ENCODE measurements at places on chromosomes 5 and 9.

- DNase-seq, result no peak
Observed at GRCh38 chr9:70222354-70222753, 36.4 kb upstream of the SMC5 start.

GRCh38 chr9:101098392-101098791 lies 69.9 kb downstream of the PLPPR1 start:
- DNase-seq, result no peak

GRCh38 chr9:94603259-94604160 lies 9.9 kb upstream of the FBP2 start:
- DNase-seq, result peak; percentile 85

- DNase-seq, result no peak
Observed at GRCh38 chr9:110579862-110580219, 300 bp upstream of the SVEP1 start.

GRCh38 chr5:97000391-97000790 lies 64.5 kb downstream of the LNPEP start:
- DNase-seq, result no peak

GRCh38 chr5:82886911-82887310 lies 190.3 kb downstream of the TMEM167A start:
- DNase-seq, result no peak

DNA sequence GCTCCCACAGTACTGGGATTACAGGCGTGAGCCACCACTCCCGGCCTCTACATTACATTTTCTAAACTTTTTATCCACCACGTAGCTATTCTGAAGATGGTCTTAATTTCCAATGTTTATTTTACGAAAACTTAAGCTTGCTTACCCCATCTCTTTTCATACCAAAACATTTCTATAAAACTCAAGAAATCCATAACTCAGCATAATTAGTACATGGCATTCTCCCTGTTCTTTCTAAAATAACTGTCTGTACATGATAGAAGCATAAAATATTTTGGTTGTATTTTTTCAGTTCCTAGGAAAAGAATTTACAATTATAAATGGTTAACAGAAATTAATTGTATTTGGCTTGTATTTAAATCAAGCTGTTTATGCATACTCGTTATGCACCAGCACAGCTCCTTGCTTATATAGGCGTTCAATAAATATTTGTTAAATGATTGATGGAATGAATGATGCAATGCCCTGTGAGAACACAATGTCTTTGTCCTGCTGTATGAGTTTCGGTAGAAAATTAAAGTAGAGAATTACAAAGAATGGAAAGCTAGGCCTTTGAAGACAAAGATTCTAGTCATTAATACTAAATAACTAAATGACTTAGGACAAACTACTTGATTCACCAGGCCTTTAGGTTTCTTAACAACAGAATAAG lies 384.2 kb downstream of the EFNA5 start:
- no peak for DNase-seq

GRCh38 chr5:6188344-6188743 lies 190.0 kb downstream of the MED10 start:
- no peak for DNase-seq

DNA sequence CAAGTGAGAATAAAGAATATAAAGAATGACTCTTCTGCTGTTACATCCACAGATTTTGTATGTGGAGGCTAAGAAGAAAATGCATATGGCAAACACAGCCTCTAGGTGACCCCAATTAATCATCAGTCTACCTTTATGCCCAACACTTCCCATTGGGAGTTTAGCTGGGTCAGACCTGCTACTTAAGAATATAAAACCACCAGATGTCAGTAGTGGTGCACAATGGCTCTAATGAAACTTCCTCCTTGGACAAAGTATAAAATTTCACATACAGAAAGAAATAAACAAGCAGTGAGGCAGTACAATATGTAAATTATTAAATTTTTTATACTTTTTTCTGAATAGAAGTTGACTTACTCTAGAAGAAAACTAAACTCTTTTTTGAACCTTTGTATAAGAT lies 539.9 kb downstream of the BRINP1 start:
- DNase-seq, result no peak

- no peak for DNase-seq
Observed at GRCh38 chr5:127923804-127924570, 159.6 kb upstream of the SLC12A2 start.

DNA sequence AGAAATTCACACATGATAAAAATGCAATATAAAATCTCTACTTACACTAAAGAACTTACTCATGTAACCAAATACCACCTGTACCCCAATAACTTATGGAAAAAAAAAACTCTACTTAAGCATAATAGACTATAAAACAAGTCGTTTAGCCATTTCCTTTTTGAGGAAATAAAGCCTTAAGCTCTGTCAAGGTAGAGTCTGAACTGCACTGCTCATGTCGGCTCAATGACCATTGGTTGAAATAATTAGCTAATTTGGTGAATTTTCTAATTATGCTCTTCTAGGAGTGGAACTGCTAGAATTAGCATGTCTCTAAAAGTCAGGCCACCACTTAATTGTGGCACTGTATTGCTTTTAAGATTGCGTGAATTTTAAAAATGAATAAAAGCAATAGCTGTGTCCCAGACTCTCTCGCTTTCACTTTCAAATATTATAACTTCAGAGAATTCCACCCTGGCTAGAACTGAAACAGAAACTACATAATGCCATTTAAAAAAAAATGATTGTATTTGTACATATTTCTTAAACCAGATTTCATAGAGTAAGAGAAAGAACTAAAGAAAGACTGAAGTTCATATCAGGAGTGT lies 113.0 kb upstream of the PCA3 start:
- DNase-seq, result no peak

DNA sequence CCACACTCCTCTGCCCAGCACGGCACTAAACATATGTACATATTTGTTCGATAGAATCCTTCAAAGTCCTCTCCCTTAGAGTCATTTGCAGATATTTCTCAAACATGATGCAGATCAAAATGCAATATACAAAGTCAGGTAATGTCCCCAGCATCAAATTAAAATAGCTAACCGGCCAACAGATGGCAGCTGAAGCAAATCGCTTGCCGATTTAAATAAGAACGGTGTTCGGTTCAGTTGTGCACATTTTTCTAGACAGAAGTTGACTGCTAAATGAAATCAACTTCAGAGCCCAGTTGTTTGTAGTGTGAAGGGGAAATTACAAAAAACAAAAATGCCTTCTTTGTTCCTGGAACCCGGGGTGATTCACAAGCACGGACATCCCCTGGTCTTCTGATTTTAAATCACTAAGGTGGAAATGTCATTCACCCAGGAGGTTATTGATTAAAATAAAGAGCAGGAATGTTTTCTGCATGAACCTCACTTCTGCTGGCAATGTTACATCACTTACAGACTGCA lies 219.2 kb downstream of the EBF1 start:
- DNase-seq, result no peak

GRCh38 chr5:84564321-84565075 lies 179.8 kb upstream of the EDIL3 start:
- DNase-seq, result no peak

GRCh38 chr9:69760278-69760610 lies 433 bp upstream of the PTAR1 start:
- DNase-seq, result no peak

DNA sequence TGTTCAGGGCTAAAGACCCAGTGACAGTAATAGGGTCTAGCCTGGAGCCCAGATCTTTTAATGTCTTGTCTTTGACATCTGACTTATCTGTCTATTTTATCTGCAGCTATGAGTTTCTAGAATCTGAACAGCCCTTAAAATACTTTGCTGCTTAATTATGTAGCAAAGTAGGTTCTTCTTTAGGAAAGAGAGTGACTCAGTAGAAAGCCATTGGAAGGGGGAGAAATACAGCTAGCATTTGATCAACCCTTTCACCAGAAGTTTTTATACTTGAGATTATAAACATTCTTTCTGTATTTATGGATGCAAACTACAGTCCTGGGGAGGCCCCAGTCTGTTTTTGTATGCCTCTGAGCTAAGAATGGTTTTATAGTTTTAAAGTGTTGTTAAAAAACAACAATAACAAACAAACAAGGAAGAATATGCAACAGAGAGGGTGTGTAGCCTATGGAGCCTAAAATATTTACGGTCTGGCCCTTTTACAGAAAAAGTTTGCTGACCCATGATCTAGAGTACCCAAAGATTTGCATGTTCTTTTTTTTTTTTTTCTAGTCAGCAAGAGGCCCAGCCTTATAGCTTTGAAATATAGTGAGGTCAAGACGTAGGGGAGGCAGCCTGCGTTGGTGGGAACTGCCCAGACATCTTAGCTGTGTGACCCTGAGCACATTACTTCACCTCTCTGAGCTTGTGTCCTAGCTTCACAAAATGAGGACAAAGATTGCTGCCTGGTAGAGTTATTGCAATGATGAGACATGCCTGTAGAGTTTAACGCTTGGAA lies 9.7 kb downstream of the GSN start:
- DNase-seq, result no peak

GRCh38 chr5:90480699-90481098 lies 6.0 kb downstream of the POLR3G start:
- DNase-seq, result no peak

- DNase-seq, result no peak
Observed at GRCh38 chr9:111118256-111118948, 80.1 kb upstream of the LPAR1 start.

GRCh38 chr5:160493806-160494338 lies 72.2 kb downstream of the PTTG1 start:
- no peak for DNase-seq

DNA sequence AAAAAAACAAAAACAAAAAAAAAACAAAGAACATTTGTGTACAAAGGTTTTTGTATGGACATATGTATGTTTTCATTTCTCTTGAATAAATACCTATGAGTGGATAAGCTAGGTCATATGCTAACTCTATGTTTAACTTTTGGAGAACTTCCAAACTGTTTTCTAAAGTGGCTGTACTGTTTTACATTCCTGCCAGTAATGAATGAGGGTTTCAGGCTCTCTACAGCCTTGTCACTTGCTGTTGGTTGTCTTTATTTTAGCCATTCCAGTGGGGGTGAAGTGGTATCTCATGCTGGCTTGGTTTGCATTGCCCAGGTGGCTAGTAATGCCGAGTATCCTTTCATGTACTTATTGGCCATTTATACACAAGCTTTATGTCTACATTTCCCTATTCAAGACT lies 9.1 kb upstream of the TRIO start:
- no peak for DNase-seq

- no peak for DNase-seq
Observed at GRCh38 chr5:126398791-126399190, 24.4 kb upstream of the GRAMD2B start.

- no peak for DNase-seq
Observed at GRCh38 chr9:91405343-91406077, 18.1 kb downstream of the NFIL3 start.

DNA sequence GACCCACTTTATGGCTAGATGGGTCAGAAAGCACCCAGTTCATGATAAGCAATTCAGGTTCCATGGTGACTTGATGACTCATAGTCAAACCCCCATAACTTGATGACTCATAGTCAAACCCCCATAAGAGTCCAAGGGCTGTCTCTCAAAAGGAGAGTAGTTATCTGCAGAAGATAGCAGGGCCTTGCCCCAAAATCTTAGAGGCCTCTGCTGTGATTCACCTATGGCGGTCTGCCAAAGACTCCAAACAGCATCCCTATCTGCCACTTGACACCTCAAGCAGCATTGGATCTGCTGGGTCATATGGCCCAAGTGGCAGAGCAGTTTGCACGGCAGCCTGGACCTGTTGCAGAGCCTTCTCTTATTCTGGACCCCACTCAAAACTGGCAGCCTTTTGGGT lies 395.2 kb upstream of the KIF2A start:
- no peak for DNase-seq

- DNase-seq, result no peak
Observed at GRCh38 chr5:72390836-72391235, 70.7 kb downstream of the PTCD2 start.

DNA sequence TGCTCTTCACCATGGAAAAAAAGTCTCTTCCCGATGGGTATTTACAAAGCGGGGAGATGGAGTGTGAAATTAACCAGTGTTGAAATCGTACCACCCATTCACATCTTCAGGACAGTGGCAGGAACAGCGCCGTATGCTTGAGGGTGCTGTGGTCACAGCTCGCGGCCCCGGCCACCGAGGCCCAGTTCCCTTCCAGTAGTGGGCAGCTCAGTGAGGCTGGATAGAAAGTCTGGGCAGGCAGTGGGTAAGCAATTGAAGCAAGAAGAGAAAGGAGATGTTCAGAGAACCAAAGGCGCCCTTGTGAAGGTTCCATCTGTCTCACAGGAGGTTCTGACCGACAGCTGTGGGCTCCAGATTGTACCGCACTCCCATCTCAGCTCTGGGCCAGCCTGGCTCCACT lies 59.1 kb downstream of the SECISBP2 start:
- DNase-seq, result no peak

DNA sequence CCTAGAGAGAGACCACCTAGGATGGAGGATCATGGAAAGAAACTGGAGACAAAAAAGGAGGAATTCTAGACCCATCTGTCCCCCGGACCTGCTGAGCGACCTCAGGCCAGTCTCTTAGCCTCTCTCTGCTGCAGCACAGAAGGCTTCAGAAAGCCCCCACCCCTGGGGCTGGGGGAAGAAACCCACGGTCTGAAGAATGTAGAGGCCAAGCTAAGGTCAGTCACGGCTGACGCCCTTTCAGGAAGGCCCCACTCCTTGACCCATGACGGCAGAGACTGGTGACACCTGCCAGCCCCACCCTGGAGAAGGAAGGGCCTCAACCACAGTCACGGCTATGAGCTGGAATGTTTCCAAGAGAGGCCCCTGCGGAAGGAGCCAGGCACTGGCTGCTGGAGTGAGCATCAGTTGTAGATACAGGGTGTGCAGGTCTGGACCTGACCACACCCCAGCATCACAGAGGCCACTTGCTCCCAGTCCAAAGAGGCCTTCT lies 120.5 kb upstream of the BOD1 start:
- peak; percentile 8 for DNase-seq

GRCh38 chr5:178478370-178478769 lies 111.8 kb downstream of the COL23A1 start:
- no peak for DNase-seq

DNA sequence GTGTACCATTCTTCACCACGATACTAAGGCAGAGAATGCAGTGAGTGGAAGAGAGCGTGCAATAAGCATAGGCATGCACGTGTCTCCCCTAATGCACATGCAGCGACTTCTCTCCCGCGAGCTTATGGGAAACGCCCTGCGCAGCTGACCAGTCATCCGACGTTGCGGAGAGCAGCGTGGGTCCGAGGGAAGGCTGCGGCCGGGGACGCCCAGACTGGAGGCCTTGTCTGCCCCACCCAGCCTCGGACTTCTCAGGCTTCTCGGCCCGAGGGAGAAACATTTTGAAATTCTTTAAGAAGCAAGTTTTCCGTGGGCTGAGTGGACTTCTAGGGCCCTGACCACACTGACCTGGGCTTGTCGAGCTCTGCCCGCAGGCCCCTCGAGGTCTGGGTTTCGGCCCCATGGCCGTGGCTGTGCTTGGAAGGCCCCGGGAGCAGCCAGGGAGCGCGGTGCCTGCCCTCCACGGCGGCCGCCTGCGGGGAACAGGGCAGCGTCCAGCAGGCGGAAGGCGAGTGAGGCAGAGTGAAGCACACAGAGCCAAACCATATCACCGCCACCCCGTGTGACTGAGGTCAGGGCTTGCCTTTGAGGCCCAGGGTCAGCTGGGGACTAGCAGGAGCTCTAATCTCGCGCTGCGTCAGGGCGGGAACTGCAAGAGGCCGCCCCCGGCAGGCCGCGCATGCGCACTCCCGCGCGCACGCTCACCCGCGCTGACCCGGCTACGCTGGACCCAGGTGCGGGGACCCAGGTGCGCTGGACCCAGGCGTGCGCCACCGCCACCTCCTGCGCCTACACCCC lies 60.0 kb upstream of the IRX1 start:
- DNase-seq, result no peak

GRCh38 chr9:115103746-115104477 lies 14.0 kb downstream of the TNC start:
- no peak for DNase-seq

- DNase-seq, result no peak
Observed at GRCh38 chr9:128998462-128998861, 29.7 kb downstream of the SH3GLB2 start.
